ENCODE measurements at places on chromosomes 7 and 10.

GRCh38 chr7:1243964-1244416 lies 11.3 kb downstream of the UNCX start:
- DNase-seq, result peak; percentile 90

DNA sequence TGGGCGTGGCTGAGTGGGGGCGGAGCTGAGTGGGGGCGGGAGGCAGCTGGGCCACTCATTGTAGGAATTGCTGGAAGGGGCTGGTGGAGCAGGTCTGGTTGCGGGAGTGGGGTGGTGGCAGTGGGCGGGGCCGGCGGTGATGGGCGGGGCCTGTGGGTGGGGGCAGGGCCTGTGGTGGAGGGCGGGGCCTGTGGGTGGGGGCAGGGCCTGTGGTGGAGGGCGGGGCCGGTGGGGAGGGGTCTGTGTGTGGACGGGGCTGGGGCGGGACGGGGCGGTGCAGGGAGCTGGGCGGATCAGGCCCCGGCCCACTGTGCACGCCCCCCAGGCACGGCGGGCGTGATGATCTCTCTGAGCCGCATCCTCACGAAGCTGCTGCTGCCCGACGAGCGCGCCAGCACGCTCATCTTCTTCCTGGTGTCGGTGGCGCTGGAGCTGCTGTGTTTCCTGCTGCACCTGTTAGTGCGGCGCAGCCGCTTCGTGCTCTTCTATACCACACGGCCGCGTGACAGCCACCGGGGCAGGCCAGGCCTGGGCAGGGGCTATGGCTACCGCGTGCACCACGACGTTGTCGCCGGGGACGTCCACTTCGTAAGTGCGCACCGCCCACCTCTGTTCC lies 14.0 kb downstream of the SLC29A4 start:
- no peak for DNase-seq

- no peak for DNase-seq
Observed at GRCh38 chr7:147069771-147070170, 953.2 kb downstream of the CNTNAP2 start.

- DNase-seq, result no peak
Observed at GRCh38 chr10:63773962-63774361, 252.8 kb downstream of the REEP3 start.

DNA sequence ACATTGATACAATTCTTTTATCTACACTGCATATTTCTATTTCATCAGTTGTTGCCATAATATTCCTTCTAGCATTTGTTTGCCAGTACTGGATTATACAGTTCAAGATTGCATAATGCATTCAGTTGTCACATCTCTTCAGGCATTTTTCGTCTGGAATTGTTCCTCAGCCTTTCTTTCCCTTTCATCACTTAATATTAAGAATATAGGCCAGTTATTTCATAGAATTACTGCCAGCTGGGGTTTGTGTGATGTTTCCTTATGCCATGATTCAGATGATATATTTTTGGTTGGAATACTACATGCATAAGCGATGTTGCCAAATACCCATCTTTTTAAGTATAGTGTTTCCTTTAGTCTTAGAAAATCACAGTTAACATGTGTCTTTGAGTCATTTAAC lies 20.8 kb downstream of the KIFBP start:
- no peak for DNase-seq

- no peak for DNase-seq
Observed at GRCh38 chr7:72326811-72327210, 85.3 kb downstream of the CALN1 start.

All from renal pelvis (tissue), 12 donors.